Activated naive CD4-positive, alpha-beta T cell treated with anti-CD3 and anti-CD28 coated beads, Interleukin-2, amount 10 ng/mL, durations not matched to agents 7 days and 5 days (primary cell): ENCODE measurements at places on chromosomes 2 and 18.

GRCh38 chr2:239464166-239465016, 63.6 kb upstream of the HDAC4 start:
- no peak for DNase-seq

DNA sequence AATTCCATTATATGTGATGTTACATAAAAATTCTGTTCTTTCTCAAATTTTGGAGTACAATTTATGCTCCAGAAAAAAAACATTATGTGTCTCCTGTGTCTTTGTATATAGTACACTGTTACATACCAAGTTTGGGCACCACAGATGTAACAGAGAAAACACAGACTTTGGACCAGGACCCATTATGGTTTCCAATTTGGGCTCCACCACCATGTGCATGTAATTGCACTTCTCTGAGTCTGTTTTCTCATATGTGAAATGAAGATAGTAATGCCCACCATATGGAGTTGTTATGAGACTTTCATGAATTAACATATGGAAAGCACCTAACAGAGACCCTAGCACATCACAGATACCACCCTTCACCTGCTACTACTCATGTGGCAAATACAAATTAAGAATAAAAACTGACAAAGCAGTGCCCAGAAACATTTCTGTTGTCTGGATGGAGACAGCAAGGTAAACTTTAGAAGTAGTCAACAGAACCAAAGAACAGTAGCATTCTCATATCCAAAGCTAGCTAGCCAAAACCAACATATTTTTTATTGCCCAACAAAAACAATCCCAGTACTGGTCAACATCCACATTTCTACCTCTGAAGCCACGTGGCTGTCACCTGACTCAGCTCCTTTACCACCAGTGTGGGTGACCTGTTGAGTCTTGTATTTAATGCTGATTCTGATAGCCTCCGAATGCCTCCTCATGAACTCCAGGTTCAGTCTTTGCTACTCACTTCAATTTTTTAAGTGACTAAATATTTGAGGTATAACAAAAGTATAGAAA, 42.9 kb downstream of the ANTXR1 start:
- no peak for DNase-seq

DNA sequence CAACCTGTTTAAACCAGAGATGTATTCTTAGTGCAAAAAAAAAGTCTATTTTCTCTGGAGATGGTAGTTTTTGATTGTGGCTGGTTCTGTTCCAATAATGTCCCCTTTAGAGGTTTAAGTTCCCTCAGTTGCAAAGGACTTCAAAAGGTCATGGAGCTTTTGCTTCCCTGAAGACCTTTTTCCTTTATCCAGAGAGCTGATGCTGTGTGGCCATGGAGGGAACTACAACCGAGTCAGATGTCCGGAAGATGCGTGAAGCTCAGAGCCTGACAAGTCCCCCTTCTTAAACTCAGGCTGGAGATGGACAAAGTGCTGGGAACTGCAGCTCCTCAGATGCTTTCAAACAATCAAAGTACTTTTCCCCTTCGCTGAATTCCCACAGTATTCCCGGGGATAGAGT, 176.1 kb downstream of the TMEM18 start:
- no peak for DNase-seq

GRCh38 chr2:149213764-149214493, 116.5 kb upstream of the LYPD6 start:
- DNase-seq: no peak

GRCh38 chr2:198712485-198712884, 745.3 kb downstream of the SATB2 start:
- DNase-seq: no peak

DNA sequence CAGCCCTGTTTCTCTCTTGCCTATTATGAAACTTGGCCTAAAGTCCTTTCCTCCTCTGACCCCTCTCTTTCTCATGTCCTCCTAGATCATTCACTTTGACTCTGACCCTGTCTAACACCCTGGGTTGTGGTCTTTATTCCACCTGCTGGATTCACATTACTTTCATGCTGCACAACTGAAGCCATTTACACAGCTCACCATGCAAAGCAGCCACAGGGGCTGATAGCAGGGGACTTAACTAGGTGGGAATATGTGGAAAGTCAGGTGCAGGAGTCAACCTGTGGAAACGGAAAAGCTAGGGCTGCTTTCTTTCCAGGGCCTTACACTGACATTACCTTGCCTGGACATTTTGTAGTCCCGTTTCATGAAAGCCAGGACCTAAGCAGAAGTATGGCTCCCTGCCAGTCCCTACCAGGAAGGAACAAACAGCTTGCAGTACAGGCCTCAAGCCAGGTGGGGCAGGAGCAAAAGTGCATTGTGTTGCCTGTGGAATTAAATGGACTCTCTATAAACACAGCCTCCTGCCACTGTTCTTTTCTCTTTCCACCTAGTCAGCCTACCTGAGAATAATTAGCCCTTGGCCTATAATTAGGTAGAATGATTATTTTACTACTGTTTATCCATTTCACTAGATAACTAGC, 11.8 kb downstream of the MAPRE3 start:
- peak; percentile 34 for DNase-seq

DNA sequence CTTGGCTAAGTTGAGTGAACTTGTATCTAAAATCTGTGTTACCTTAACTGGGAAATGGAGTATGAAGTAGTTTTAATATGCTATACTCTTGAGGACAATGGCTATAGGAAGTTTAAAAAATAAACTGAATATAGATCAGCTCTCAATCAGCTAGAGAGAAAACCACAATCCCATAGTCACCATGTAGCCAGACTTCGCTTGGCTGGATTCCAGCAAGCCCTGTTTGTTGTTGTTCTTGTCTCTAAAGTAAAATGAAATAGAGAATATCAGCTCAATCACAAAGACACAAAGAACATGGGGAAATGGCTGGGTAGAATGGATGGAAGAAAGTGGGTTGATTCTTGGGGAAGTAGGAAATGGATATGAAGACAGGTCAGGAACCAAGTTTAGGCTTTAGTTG, 234.9 kb downstream of the PHLPP1 start:
- no peak for DNase-seq
